B cell (primary cell): ENCODE measurements at places on chromosomes 7 and 10.
A peak's percentile ranks its signal among the peaks of the same experiment; 100 is the strongest.

GRCh38 chr7:45924283-45924682, 3.2 kb upstream of the IGFBP3 start:
- peaks cover 16% of the 10 kb centered on the region for H3K27me3 ChIP-seq
- no peak overlapping the region for H3K4me3 ChIP-seq
- no peak overlapping the region for H3K27ac ChIP-seq
- DNase-seq = no peak
- H3K4me1 ChIP-seq = peaks cover 19% of the 10 kb centered on the region

- H3K4me1 ChIP-seq = peaks cover 6% of the 10 kb centered on the region
- H3K27me3 ChIP-seq = peaks cover 5% of the 10 kb centered on the region
- no peaks in the 10 kb centered on the region for H3K36me3 ChIP-seq
- no peak overlapping the region for H3K4me3 ChIP-seq
- DNase-seq = no peak
These were observed 51.7 kb downstream of the PROSER2 start for GRCh38 chr10:11874568-11875493.

- DNase-seq = no peak
- H3K4me1 ChIP-seq = peaks cover 10% of the 10 kb centered on the region
- H3K4me3 ChIP-seq = no peak overlapping the region
- H3K27ac ChIP-seq = no peak overlapping the region
- no peaks in the 10 kb centered on the region for H3K36me3 ChIP-seq
These were observed 39.6 kb upstream of the DNAJB6 start for GRCh38 chr7:157297185-157297584.

GRCh38 chr10:63430999-63431356, 34.8 kb downstream of the JMJD1C start:
- no peaks in the 10 kb centered on the region for H3K4me1 ChIP-seq
- DNase-seq = no peak
- no peak overlapping the region for H3K4me3 ChIP-seq
- H3K27ac ChIP-seq = no peak overlapping the region

DNA sequence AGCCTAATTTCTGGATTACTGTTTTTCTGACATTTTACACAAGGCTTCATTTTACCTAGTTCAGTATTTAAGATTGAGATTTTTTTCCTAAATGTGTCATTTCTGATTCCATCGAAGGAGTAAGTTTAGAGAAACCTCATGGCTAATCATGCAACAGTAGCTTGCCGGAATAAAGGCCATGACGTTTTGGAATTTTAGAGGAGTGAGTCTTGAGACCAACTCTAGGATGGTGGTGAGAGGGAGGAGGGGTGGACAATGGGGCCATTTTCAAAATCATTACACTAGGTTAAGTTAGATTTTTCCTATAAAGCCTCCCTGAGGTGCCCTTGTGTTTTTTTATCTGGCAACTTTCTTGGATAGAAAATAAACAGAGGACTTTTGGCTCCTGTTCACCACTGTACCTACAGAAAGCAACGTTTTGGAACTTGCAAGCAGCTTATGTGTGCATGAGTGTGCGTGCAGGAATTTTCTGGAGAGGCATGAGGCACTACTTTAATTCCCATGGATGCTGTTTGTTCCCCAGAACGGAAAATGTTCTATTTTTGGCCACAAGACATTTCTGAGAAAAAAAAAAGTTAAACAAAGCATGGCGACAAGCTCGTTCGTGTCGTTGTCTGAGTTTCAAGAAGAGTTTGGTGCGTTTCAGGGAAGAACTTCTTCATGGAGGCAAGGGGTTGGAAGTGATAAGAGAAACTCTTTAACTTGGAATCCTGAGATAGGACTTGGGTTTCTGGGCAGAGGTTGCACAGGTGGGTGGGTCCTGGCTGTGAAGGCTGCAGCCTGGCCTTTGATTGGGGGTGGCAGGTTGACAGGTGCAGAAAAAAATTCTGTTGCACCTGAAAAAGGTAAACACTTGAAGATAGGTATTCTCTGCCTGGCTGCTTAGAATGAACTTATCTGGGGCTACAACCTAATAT, 178.1 kb downstream of the PTEN start:
- no peaks in the 10 kb centered on the region for H3K27me3 ChIP-seq
- no peak overlapping the region for H3K27ac ChIP-seq
- H3K4me1 ChIP-seq = peaks cover 8% of the 10 kb centered on the region
- H3K36me3 ChIP-seq = no peaks in the 10 kb centered on the region

DNA sequence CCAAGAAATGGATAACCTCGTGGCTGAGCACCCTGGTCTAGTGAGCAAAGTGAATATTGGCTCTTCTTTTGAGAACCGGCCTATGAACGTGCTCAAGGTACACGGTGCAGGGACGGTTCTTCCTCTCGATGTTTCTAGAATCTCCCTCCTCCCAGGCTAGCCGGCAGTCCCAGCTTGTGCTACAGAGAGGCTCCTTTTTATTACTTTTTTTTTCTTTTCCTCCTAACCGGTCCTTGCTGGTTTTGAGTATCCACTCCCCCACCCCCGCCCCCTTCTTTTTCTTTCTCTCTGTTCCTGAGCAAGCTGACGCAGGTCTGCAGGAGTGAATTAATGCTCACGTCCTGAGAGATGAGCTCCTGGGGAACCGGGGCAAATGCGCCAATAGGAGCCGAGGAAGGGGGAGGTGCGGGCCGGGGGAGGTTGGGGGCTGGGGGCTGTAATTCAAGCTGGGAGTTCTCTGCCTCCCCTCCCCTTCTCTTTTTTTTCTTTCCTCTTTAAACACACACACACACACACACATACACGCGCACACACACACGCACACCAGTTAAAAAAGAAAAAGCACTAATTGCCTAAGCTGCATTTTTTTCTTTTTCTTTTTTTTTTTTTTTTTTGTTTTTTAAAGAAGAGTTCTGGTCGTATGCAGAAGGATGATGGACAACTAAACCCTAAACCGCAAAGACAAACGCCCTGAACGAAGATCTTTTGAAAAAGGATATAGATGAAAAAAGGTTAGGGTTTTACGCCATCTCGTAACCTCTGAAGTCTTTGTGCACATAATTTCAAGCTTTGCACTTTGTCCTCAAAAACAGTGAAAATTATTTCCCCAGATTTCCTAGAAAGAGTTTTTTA, 6.6 kb downstream of the CPA2 start:
- H3K4me1 ChIP-seq = no peaks in the 10 kb centered on the region
- H3K27ac ChIP-seq = no peak overlapping the region
- no peak for DNase-seq
- H3K27me3 ChIP-seq = no peaks in the 10 kb centered on the region
- no peak overlapping the region for H3K4me3 ChIP-seq
- H3K36me3 ChIP-seq = no peaks in the 10 kb centered on the region

GRCh38 chr10:62467527-62467926, 93.4 kb downstream of the ZNF365 start:
- H3K27me3 ChIP-seq = no peaks in the 10 kb centered on the region
- no peak for DNase-seq
- no peak overlapping the region for H3K27ac ChIP-seq
- no peaks in the 10 kb centered on the region for H3K36me3 ChIP-seq

DNA sequence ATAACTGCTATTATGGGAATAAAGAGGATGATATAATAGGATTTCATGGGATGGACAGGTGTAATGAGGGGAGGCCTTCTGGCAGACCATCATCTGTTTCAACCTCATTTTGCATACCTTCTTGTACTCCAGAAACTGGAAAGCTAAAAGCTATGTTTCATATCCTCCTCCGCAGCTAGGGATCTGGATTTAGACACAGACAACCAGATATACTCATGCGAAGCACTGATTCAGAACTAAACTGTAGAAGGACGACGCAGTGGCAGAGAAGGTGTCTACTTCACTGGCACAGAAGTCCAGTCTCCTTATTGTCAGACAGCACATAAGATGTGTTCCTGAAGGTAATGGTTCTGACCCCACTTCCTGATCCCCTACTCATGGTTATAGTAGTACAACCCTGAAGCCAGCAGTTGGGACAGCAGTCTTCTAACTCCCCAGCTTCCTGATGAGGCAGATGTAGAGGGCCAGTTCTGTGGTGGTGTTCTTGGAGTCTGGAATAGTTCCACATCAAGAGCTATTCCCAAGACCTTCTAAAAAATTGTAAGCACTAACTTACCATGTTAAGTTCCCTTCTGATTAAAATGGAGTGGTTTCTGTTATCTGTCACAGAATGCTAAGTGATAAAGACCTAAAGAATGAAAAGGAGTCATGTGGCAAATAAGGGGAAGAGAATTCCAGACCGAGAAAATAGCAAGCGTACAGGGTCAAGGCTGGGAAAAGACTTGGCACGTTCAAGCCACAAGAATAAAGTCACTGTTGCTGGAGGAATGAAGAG, 550.3 kb downstream of the GRM8 start:
- no peaks in the 10 kb centered on the region for H3K36me3 ChIP-seq
- DNase-seq = no peak
- H3K27ac ChIP-seq = no peak overlapping the region
- no peaks in the 10 kb centered on the region for H3K27me3 ChIP-seq
- no peaks in the 10 kb centered on the region for H3K4me1 ChIP-seq

- no peak overlapping the region for H3K4me3 ChIP-seq
- no peaks in the 10 kb centered on the region for H3K27me3 ChIP-seq
- DNase-seq = no peak
- no peak overlapping the region for H3K27ac ChIP-seq
- H3K4me1 ChIP-seq = peaks cover 3% of the 10 kb centered on the region
These were observed 88.1 kb downstream of the AUTS2 start for GRCh38 chr7:69686366-69686765.

DNA sequence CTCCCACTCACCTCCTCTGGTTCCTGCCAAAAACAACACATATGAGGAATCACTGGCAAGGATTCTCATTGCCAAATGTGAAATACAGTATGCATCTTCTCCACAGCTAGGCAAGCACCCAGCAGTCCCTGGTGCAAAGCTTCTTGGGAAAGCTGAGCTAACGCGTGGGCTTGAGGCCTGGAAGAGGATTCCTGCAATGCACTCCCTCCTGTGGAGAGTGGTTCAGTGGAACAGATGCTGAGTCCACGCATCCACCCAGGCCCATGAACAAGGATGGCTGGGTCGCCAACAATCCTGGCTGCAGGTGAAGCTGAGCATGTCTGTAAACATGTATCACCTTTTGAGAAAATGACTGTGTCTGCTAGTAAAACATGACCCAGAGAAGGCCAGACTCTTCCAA, 113.2 kb upstream of the CHST15 start:
- H3K4me1 ChIP-seq = no peaks in the 10 kb centered on the region
- H3K36me3 ChIP-seq = no peaks in the 10 kb centered on the region
- DNase-seq = no peak
- H3K27me3 ChIP-seq = no peaks in the 10 kb centered on the region

GRCh38 chr10:30791197-30791611, 161.7 kb upstream of the LYZL2 start:
- no peak overlapping the region for H3K27ac ChIP-seq
- no peak for DNase-seq
- no peaks in the 10 kb centered on the region for H3K36me3 ChIP-seq
- H3K27me3 ChIP-seq = no peaks in the 10 kb centered on the region
- peaks cover 11% of the 10 kb centered on the region for H3K4me1 ChIP-seq
- H3K4me3 ChIP-seq = no peak overlapping the region

GRCh38 chr7:142868986-142869415, 14.1 kb downstream of the EPHB6 start:
- no peaks in the 10 kb centered on the region for H3K27me3 ChIP-seq
- no peak overlapping the region for H3K4me3 ChIP-seq
- H3K4me1 ChIP-seq = no peaks in the 10 kb centered on the region
- peaks cover 43% of the 10 kb centered on the region for H3K36me3 ChIP-seq

GRCh38 chr7:97847791-97848190, 24.4 kb downstream of the ASNS start:
- no peaks in the 10 kb centered on the region for H3K4me1 ChIP-seq
- peaks cover 2% of the 10 kb centered on the region for H3K36me3 ChIP-seq
- no peak overlapping the region for H3K4me3 ChIP-seq
- H3K27me3 ChIP-seq = no peaks in the 10 kb centered on the region
- no peak overlapping the region for H3K27ac ChIP-seq

DNA sequence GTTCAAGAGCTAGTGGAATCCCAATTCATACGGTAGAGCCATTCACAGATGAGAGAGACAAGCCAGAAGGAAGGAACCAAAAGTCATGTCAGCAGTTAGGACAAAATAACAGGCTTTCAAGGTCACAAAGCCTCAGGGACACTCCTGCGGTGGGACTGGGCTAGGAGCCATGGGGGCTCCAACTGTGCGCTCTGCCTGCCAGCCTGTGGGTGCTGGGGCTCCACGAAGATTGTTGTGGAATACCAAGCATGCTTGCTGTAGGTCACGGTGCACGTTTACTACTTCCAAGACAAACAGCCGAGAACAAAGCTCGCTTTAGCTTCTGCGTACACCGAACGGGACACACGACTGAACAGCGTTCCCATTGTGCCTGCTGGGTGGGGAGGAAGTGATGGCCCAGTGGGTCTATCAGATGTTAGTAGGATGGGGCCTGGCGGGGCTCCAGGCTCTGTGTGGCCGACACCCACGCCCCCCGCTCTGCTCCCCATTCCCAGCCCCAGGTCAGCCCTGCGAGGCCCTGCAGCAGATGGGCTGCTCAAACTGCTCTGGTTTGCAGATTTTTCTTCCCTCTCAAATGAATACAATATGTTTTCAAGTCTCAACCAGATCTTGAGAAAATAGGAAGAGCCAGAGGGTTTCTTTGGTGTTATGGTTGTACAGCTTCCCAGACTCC, 158.9 kb downstream of the EGFR start:
- no peaks in the 10 kb centered on the region for H3K36me3 ChIP-seq
- no peak overlapping the region for H3K27ac ChIP-seq
- H3K27me3 ChIP-seq = no peaks in the 10 kb centered on the region
- H3K4me1 ChIP-seq = no peaks in the 10 kb centered on the region
- DNase-seq = no peak
- H3K4me3 ChIP-seq = no peak overlapping the region

GRCh38 chr7:26337232-26337865, 45.7 kb downstream of the SNX10 start:
- peak overlapping the region; percentile 36 for H3K27ac ChIP-seq
- H3K27me3 ChIP-seq = no peaks in the 10 kb centered on the region
- DNase-seq = peak; percentile 55
- H3K4me3 ChIP-seq = no peak overlapping the region
- peaks cover 3% of the 10 kb centered on the region for H3K36me3 ChIP-seq
- peaks cover 80% of the 10 kb centered on the region for H3K4me1 ChIP-seq

GRCh38 chr7:125136341-125136740, 206.7 kb upstream of the POT1 start:
- H3K27me3 ChIP-seq = no peaks in the 10 kb centered on the region

DNA sequence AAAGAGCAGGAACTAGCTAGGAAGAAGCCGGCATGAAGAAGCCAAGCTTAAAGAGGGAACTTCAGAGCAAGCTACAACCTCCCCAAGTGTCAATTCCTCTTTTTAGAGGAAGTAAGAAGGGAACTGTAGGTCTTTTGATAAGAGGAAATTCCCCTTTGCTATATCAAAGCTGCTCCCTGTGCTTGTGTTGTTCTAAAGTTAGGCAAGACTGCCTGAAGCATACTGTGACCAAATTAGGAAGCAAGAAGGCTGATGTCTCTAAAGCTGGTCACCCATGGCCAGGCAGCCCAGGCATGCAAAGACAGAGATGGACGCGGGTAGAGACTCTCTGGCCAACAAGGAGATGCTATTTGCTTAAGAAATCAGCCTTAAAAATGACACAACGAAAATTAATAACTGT, 87.9 kb downstream of the RNF216 start:
- no peaks in the 10 kb centered on the region for H3K27me3 ChIP-seq
- H3K27ac ChIP-seq = peak overlapping the region; percentile 93
- peaks cover 96% of the 10 kb centered on the region for H3K4me1 ChIP-seq
- peak; percentile 89 for DNase-seq
- no peaks in the 10 kb centered on the region for H3K36me3 ChIP-seq

DNA sequence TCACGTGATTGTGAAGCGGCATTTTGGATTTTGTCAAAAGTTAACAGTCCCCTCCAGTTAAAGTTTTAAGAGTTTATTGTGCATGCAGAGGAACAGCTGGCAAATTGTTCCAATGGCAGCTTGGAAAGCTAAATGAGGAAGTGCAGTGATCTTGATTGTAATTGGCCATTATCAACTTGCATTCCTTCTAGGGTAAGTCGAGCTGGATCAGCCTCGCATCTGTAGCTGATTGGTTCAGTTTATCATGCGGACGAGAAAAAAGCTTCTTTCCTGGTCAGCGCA, 566 bp downstream of the ZNF789 start:
- peak overlapping the region; percentile 55 for H3K27ac ChIP-seq
- DNase-seq = no peak
- H3K36me3 ChIP-seq = no peaks in the 10 kb centered on the region
- H3K4me3 ChIP-seq = peak overlapping the region; percentile 78
- H3K27me3 ChIP-seq = no peaks in the 10 kb centered on the region
